ENCODE measurements at places on chromosomes 2 and 18.

DNA sequence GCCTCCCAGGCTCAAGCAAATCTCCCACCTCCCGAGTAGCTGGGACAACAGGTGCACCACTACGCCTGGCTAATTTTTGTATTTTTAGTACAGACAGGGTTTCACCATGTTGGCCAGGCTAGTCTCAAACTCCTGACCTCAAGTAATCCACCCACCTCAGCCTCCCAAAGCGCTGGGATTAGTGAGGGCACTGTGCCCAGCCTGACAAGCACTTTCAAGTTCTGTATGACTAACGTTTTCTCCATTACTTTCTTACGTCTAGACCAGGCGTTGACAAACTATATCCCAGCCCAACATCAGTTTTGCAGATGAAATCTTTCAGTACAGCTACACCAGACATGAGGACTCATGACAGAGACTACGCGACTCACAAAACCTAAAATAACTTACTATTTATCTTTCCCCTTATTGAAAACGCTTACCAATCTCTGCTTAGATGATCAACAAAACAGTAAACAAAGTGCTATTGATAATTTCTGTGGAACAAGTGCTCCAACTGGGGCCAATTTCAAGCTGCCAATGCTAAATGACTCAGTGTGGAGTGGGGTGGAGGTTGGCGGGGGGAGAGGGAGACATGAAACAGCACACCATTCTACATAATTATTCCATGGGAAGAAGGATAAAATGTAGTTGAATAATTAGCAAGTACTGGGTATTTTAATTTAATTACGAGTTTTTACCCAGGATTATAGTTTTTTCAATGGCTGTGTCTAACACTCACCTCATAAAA lies 59.1 kb downstream of the SAP130 start:
- DNase-seq, result no peak

DNA sequence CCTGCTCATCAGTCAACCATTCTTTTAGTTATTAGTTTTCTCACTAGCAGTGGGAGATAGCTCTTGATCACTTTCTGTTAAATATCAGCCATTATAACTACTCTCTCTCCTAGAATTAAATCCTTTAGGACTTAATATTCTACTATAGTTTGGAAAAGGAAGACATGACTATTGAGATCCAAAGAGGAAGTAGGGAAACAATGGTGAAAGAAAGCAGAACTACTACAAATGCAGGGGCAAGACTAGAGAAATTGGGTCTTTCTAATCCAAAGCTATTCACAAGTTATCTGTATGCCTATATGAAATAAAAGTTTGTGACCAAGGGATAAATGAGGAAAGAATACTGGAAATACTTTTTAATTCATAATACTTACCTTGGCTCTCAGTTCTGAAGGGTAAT lies 65.1 kb downstream of the SRBD1 start:
- no peak for DNase-seq

- no peak for DNase-seq
Observed at GRCh38 chr2:1674276-1674675, 70.0 kb downstream of the PXDN start.

- DNase-seq, result no peak
Observed at GRCh38 chr2:183428881-183429280, 304.6 kb downstream of the NUP35 start.

- DNase-seq, result no peak
Observed at GRCh38 chr2:133653056-133653455, 84.8 kb upstream of the NCKAP5 start.

- no peak for DNase-seq
Observed at GRCh38 chr18:76805221-76805620, 17.1 kb upstream of the ZNF236 start.

DNA sequence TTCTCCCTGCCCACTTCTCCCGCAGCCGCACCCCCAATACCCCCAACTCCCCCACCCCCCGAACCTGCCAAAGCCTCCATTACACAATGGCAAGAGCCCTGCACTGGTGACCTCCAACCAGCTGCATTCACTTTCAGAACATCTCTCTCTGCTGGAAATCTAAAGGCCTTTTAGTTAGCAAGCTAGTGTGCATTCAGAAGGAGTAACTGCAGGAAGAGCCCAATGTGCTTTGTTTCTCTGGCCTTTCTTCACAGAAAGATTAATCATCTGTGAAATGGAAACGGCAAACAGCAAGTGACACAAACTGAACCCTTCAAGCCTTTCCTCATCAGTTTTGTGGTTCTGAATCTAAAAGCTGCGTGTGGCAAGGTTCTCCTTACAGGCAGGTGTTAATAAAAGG lies 124.2 kb downstream of the OLA1 start:
- DNase-seq, result no peak

DNA sequence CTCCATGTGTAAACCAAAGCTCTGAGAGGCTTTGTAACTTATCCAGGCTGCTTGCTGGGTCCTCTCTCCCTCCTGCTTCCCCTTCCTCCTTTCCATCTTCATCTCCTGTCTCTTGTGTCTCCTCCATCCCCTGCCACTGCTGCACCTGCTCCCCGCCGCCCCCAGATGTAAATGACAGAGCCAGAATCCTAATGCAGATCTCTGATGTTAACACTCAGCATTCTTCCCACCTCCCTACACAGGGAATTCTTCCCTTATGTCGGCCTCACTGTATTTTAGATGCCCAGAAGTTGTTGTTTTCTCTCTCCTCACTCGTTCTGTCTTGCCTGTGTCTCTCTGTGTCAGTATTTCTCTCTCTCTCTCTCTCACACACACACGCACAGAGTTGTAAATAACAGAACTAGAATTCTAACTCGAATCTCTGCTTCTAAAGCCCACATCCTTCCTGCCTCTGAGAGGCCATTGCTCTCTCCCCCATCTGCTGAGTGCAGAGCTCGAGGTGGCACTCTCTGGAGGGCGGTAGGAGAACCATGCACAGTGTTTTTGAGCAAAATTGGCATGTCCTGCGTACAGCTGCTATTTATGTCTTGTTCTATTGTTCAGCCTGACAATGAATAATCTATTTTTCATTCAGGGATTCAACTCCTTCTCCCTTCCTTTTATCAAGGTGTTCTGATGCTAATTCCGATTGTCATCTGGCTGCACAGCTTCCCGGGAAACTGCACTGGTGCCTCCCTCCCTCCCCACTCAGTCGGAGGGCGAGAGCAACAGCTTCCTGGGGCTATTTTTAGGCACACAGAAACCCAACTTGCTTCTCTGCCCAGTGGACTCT lies 219.9 kb downstream of the SH3RF3 start:
- no peak for DNase-seq

DNA sequence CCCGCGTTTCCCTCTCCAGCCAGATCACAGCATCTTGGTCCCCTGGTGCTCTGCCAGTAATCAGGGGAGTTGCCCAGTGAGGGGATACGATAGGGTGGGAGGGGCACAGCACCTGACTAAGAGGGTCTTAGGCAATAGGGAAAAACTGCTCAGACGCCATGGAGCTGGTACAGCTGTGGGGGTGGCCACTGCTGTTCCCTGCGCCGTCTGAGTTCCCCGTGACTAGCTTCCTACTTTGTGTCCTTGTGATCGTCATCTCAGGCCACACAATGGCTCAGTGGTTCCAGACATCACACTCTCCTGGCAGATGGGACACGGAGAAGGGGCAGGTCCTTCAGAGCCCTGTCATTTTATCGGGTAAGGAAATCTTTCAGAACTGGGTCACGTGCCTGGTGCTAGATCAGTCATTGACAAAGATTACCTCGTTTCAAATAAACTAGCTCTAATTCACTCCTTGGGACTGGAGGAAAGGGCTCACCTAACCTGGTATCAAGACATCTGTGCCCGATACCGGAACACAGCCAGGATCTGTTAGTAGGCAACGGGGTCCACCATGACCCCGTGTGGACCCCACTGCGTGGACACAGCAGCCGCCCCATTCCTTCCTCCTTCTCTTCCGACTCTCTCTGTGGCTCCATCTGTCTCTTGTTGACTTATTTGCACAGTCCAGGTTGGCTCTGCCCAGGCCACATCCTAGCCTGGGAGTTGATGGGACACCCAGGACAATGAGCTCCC lies 101.6 kb downstream of the PTGR3 start:
- DNase-seq, result no peak

- DNase-seq, result no peak
Observed at GRCh38 chr2:125004106-125004800, 979.2 kb downstream of the CNTNAP5 start.

DNA sequence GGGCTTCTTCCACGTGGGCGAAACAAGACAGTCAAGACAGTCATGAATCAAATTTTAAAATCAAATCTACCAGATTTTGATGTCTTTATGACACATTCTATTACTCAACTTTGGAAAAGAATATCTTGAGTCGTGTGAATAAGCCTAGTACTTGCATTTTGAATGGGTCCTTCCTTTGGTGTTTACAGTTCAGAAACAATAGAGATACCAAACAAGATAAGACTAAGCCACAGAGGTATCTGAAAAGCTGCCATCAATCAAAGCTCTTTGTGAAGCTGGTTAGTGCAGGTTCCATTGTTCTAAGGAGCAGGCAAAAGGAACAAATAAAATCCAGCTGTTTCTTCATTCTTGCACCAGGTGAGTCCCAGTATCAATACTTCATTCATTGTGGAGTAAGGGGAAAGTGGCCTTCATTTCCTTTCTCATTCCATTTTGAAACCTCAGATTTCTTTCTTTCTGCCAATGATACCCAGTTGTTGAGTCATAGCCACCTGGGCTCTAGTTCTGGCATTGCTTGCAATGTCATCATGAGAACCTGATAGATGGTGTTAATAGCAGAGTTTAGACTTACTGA lies 151.7 kb upstream of the L3MBTL4 start:
- DNase-seq, result no peak

GRCh38 chr2:150705357-150705756 lies 217.9 kb upstream of the RND3 start:
- DNase-seq, result no peak

DNA sequence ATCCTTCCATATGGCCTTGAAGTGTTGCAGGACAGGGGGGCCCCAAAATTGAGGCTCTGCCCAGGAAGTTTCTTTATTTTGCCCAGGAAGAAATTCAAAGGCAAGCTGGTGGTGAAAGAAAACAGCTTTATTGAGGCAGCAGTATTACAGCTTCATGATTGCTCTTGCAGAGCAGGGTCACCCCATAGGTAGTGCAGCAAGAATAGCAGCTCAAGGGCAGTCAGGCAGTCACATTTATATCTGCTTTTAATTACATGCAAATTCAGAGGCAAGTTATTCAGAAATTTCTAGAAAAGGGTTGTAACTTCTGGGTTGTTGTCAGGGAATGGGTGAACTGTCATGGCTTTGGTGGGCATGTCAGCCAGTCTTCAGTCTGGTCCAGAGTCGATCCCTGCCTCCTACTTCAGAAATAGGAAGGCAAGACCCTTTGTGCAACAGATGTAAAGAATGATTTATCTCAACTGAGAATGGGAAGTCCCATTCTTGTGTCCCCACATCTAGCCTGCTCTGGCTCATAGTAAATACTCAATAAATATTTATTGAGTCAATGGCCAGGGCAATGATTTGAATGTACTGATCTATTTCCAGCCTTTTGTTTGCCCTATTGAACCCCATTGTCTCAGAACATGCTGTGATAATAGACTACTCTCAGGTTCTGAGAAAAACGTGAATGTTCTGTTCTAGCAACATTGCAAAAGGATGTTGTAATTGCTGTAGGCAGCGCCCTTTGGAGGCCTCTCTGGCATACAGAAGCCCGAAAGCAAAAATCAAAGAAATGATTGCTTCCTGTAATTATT lies 129.8 kb downstream of the MYO3B start:
- no peak for DNase-seq

DNA sequence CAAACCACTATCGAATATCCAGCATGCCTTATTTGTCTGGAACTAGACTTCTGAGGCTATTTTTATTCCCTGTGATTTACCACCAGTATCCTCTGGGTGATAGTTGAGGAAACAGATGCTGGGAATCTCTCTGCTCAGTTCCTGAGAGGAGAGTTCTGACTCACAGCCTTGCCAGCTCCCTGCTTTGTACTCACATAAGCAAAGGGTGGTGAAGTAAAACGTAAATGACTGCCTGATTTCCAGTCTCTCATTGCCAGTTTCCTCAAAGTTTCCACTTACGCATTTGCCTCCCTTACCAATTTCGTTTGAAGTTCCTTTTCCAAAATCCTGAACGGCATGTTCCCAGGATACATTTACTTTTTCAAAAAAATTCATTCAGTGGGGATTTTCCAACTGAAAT lies 69.2 kb upstream of the HNRNPA3 start:
- no peak for DNase-seq

GRCh38 chr18:22170421-22171257 lies 1.2 kb downstream of the GATA6 start:
- DNase-seq, result no peak

DNA sequence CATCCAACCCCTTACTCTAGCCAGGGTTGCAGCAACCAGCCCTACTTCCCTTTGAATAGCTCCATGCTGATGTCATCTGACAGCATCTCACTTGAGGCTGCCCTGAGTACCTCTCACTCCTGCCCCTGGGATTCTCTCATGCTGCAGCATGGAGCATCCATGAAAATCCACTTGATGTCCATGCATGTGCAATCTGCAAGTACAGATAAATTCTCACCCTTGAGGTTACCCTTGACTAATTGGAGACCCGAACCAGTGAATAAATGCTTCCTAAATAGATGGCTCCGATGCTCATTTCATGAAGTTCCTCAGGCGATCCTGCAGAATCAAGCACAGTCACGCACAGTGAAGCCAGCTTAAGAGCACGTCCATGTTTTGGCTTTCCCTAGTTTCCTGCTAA lies 298.3 kb downstream of the RBM43 start:
- no peak for DNase-seq

DNA sequence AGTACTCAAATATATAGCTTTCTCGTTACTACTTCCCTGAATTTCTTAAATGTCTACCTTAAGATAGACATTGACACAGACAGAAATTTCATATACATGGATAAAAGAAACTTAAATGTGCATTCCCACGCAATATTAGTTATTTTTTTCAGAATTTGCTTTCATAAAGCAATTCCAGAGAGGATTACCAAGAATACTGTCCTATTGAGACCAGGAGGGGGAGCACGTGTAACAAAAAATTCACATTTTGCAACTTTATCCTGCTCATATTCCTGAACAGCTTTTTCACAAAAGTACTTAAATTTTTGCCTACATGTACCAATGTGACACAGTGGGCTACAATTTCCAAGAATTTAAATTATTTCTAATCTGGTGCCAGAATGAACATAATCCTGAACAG lies 30.7 kb upstream of the ERCC3 start:
- no peak for DNase-seq

DNA sequence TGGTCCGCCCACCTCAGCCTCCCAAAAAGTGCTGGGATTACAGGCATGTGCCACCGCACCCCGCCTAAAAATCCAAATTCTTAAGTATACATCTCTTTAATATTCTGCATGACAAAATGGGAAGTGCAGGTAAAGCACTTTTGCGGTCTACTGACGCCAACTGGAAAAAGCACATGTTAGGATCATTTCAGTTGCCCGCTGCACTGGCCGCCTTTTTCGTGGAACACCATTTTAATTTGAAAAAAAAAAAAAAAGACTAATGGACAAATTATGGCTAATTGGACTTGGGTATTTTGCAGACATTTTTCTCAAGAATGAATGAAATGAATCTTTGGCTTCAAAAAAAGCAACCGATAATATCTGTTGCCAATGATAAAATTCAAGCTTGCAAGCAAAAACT lies 129.3 kb upstream of the GPC1 start:
- no peak for DNase-seq

GRCh38 chr2:140600116-140600515 lies 1530.7 kb downstream of the LRP1B start:
- no peak for DNase-seq

GRCh38 chr18:67875944-67876343 lies 359.4 kb upstream of the DSEL start:
- no peak for DNase-seq

- DNase-seq, result no peak
Observed at GRCh38 chr2:60596411-60596810, 43.0 kb upstream of the BCL11A start.

GRCh38 chr2:70456585-70457495 lies 96.8 kb downstream of the TGFA start:
- DNase-seq, result no peak
